ENCODE measurements at places on chromosomes 13 and 19.

- DNase-seq: no peak
Measured at GRCh38 chr13:43021926-43022670, 1.3 kb upstream of the DNAJC15 start.

- no peak for DNase-seq
Measured at GRCh38 chr19:2361246-2362045, 1.4 kb downstream of the TMPRSS9 start.

DNA sequence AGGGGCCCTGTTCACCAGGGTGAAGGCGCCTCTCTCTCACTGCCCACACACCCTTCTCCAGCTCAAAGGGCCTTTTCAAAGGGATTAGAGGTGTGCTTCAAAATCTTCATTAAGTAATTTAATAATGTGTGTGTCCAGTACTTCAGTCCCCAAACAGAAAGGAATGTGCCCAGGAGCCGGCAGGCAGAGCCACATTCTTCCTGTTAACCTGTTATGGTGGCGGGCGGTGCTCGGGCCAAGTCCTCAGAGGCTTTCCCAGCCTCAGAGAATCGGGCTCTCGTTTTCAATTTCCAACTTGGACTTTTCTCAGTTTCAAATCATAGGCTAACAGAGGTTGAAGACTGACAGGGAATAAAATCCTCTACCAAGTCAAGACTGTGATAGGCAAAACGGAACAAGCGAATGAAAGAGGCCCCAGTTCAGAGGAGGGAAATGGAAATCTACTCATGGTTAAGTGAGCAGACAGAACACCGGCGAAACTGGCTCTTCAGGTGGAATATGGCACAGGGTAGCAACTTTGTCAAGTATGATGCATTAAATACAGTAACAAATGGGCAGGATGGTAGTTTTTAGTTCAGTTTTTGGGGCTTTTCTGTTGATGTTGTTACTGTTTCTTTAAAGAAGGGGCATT lies 68.6 kb downstream of the FOXO1 start:
- no peak for DNase-seq

DNA sequence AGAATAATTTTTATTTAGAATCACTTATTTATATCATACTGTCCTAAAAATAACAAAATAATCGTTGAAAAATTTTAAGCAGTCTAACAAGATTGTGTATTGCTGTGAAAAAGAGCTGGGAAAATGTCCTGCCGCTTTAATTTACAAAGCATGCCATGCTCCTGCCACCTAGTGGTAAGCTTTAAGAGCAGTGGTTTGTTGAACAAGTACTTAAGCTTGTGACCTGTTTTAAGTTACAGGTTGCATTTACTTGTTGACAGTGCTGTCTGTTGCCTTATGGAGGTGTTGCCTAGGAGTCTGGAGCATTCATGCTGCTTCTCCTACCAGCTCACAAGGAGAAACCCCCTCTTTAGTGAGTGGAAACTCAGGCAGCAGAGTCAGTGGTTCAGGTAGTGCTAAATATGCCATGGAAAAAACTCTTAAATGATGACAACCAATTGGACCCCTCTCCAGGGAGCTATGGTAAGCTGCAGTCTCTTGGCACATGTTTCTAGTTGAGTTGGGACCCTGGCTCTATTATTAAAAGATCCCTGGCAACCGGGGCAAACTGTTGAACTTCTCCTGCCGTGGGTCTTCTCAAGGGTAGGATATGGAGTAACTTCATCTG lies 68.4 kb downstream of the SPATA13 start:
- DNase-seq: no peak

GRCh38 chr19:18161636-18162002 lies 8.7 kb downstream of the PIK3R2 start:
- no peak for DNase-seq

- DNase-seq: no peak
Measured at GRCh38 chr19:31908080-31908479, 437.3 kb upstream of the ZNF507 start.

All from bone marrow (tissue), 2 donors.